ENCODE measurements at places on chromosomes 4 and X.

GRCh38 chr4:78386679-78387078 lies 164.9 kb upstream of the ANXA3 start:
- DNase-seq, result no peak

GRCh38 chr4:153045111-153045982 lies 109.2 kb downstream of the FHDC1 start:
- no peak for DNase-seq

GRCh38 chr4:187178587-187178986 lies 454.9 kb upstream of the FAT1 start:
- DNase-seq, result no peak

DNA sequence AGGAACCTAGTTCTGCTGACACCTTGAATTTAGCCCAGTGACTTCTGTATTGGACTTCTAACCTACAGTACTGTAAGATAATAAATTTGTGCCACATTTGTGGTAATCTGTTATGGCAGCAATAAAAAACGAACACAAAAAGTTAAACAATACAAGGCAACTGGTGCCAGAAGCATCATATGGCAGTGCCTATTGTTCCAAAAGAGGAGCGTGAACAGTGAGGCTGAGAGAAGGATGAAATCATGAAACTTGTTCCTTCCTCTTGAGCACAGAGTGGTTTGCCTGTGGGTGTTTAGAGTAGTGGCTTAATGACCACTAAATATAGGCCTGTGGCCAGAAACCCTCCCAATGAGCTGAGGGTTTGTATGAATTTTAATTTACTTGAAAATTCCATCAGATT lies 69.7 kb upstream of the PGRMC2 start:
- no peak for DNase-seq

DNA sequence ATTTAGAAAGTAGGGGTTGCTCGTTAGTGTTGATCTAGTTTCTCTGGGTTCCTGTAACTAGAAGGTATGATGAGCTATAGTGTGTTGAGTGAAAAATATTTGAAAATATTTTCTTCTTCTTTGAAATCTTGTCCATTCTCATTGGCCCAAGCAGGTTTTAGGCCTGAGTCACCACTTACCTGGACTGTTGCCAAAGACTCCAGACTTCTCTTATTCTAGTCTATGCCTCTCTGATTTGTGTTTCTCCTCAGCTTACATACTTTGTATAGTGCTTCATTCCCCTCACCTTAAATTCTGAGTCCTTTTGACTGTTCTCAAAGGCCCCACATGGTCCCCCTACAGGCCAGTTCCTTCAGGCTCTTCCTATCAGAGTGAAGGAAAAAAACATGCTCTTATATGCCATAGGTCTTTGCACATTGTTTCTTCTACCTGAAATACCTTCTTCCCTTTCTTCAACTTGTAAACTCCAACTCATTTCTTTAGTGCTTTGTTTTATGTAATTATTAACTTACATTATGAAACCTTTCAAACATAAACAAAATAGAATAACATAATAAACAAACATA lies 258.2 kb downstream of the PPP1R2C start:
- DNase-seq, result no peak

DNA sequence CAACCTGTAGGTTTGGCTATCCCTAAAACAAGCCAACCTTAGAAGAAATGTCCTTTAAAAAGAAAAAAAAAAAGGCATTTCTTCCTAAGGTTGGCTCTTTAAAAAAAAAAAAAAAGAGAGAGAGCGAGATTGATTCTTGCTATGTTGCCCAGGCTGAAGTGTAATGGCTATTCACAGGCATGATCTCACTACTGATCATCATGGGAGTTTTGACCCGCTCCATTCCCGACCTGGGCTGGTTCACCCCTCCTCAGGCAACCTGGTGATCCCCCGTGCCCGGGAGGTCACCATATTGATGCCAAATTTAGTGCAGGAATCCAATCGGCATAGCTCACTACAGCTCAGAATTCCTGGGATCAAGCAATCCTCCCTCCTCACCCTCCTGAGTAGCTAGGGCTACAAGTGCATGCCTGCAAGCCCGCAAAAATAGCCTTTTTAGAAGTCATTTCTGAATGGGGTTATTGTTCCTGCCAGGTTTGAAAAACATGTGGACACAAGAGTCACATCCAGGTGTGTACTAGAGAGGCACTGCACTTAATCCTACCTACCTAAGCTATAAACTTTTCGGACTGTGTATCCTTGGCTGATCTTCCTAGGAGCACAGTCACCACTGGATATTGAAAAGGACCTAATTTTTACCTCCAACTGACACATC lies 61.4 kb upstream of the ZCCHC13 start:
- DNase-seq, result no peak
